Activated T-cell treated with anti-CD3 and anti-CD28 coated beads, Interleukin-2, amount 50 U/mL, for 72 hours (primary cell): ENCODE measurements at places on chromosomes 12 and 14. TPM values are rescaled to one million over a fixed set of nuclear protein-coding genes. Genes with fewer than 3 reads are reported as not detected.

GRCh38 chr12:90048918-90049317 is 340.3 kb upstream of the ATP2B1 start:
- no peak overlapping the region for H3K27ac ChIP-seq
- H3K4me1 ChIP-seq: peaks cover 8% of the 10 kb centered on the region
- DNase-seq: no peak
- H3K4me3 ChIP-seq: no peak overlapping the region
- no peaks in the 10 kb centered on the region for H3K36me3 ChIP-seq

GRCh38 chr12:122159882-122160281 is 14.1 kb downstream of the IL31 start:
- H3K36me3 ChIP-seq: no peaks in the 10 kb centered on the region
- H3K4me1 ChIP-seq: peaks cover 20% of the 10 kb centered on the region
- DNase-seq: no peak
- H3K27me3 ChIP-seq: no peaks in the 10 kb centered on the region

The TBX5 gene
- not detected for total RNA-seq

- H3K4me3 ChIP-seq: no peak overlapping the region
- peaks cover 2% of the 10 kb centered on the region for H3K36me3 ChIP-seq
- no peak overlapping the region for H3K27ac ChIP-seq
- peaks cover 12% of the 10 kb centered on the region for H3K27me3 ChIP-seq
- peaks cover 50% of the 10 kb centered on the region for H3K4me1 ChIP-seq
These were observed 1.2 kb downstream of the TMEM229B start for GRCh38 chr14:67487332-67487731.

- DNase-seq: no peak
- H3K27me3 ChIP-seq: no peaks in the 10 kb centered on the region
- no peaks in the 10 kb centered on the region for H3K36me3 ChIP-seq
- H3K27ac ChIP-seq: no peak overlapping the region
- no peak overlapping the region for H3K4me3 ChIP-seq
These were observed 121.9 kb downstream of the ESRRB start for GRCh38 chr14:76497550-76498462.

The OTX2 gene
- total RNA-seq: not detected

The HAL gene
- total RNA-seq: 0.51 TPM

DNA sequence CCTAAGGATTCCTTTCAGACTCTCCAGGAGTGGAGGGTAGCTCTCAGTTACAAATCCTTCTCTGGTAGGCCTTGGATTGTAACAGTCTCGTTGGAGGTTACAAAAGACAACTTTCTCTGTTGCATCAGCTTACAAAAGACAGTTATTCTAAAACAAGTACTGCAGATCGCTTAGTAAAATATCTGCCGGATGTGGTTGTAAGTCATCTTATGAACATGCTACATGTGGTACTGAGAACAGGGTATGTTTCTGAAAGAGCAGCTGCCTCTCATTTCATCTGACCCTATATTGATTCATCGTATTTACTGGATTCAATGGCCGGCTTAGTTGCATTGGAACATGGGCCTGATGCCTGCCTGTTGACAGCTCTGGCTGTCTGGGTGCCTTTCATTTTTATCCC is 157.4 kb downstream of the PTCSC3 start:
- H3K36me3 ChIP-seq: no peaks in the 10 kb centered on the region
- H3K27ac ChIP-seq: peak overlapping the region; percentile 85
- peaks cover 20% of the 10 kb centered on the region for H3K4me1 ChIP-seq
- peak; percentile 11 for DNase-seq
- no peak overlapping the region for H3K4me3 ChIP-seq

The DLGAP5 gene
- total RNA-seq: 68.2 TPM

The GALNT6 gene
- total RNA-seq: 13.0 TPM

The SLC38A1 gene
- total RNA-seq: 265 TPM

DNA sequence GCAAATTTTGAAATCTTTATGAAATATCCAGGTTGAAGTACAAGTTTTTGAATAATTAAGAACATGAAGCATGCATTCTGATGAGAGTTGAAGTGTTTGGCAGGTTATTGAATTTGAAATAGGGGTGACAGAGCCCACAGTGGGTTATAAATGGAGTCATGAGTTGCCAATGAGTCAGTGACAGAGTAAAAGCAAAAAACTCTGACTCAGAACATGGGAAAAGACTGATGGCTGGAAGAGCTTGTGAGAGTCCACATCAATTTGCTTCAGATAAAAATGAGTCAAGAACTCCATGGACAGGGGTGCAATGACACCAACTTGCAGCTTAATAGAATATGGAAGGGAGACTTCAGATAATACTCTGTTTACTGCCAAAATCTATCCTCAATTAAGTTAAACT is 105.3 kb downstream of the SLC6A15 start:
- no peak overlapping the region for H3K4me3 ChIP-seq
- H3K36me3 ChIP-seq: no peaks in the 10 kb centered on the region
- DNase-seq: no peak
- no peak overlapping the region for H3K27ac ChIP-seq
- H3K27me3 ChIP-seq: peaks cover 5% of the 10 kb centered on the region
- no peaks in the 10 kb centered on the region for H3K4me1 ChIP-seq

The HOXC10 gene
- not detected for total RNA-seq

DNA sequence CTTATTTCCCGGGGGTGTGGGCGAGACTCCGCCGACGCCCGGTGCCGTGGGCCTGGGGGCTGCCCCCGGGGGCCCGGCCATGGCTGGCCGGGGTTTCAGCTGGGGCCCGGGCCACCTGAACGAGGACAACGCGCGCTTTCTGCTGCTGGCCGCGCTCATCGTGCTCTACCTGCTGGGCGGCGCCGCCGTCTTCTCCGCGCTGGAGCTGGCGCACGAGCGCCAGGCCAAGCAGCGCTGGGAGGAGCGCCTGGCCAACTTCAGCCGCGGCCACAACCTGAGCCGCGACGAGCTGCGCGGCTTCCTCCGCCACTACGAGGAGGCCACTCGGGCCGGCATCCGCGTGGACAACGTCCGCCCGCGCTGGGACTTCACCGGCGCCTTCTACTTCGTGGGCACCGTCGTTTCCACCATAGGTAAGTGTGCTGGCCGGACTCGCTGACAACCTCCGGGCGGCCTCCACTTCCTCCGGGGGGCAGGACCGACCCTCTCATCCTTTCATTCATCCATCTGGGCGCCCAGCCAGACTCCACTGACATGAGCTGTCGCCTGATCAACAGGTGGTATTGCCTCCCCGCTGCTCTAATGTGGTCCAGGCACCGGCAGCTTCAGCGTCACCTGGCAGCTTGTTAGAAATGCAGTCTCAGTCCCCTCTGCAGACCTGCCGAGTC is 467 bp downstream of the KCNK13 start:
- H3K4me3 ChIP-seq: peak overlapping the region; percentile 92
- H3K36me3 ChIP-seq: no peaks in the 10 kb centered on the region
- peak; percentile 16 for DNase-seq
- H3K4me1 ChIP-seq: peaks cover 22% of the 10 kb centered on the region

GRCh38 chr12:22126758-22127157 is 80.7 kb downstream of the CMAS start:
- H3K27me3 ChIP-seq: no peaks in the 10 kb centered on the region
- H3K27ac ChIP-seq: no peak overlapping the region
- peaks cover 5% of the 10 kb centered on the region for H3K36me3 ChIP-seq
- H3K4me3 ChIP-seq: no peak overlapping the region
- no peak for DNase-seq
- H3K4me1 ChIP-seq: peaks cover 10% of the 10 kb centered on the region

The IFT81 gene
- total RNA-seq: 1.3 TPM
